ENCODE measurements at places on chromosomes 2 and 18.
A peak's percentile ranks its signal among the peaks of the same experiment; 100 is the strongest.

- no peak for DNase-seq
Measured at GRCh38 chr2:168545439-168546082, 89.5 kb downstream of the CERS6 start.

- peak; percentile 71 for DNase-seq
Measured at GRCh38 chr2:101900375-101900774, 91.4 kb upstream of the IL1R2 start.

DNA sequence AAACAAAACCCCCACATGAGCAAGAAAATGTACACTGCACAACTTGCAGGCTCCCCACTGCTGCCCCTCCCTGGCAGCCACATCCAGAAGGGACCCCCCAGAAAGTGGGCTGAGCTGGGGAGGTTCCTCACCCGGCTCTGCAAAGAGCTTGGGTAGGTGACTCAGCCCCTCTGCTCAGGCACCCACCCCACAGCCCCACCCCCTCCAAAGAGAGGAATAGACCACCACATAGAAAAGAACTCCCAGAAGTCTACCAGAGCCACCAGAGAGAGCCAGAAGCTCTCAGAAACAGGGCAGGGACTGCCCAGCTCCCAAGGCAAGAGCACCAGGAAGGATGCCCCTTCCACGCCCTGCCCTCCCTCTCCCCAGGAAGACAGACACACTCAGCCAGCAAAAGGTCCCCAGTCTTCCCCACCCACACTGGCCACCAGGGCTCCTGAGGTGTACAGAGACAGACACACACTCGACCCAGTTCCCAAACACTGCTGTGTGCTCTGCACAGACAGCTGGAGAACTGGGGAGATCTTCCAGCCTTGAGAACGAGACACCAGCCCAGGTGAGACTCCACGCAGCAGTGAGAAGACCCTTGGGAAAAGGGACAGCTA lies 28.2 kb downstream of the BIN1 start:
- DNase-seq: no peak

- DNase-seq: no peak
Measured at GRCh38 chr2:15692551-15693377, 101.1 kb downstream of the DDX1 start.

DNA sequence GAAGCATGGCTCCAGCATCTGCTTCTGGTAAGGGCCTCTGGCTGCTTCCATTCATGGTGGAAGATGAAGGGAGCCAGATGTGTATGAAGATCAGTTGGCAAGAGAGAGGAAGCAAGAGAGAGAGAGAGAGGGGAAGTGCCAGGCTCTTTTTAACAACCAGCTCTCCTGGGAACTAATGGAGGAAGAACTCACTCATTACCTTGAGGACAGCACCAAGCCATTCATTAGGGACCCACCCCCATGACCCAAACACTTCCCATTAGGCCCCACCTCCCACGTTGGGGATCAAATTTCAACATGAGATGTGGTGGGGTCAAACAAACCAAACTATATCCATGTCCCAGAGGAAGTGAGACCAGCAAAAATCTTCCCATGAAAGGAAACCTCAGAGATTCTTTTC lies 124.8 kb upstream of the SIX2 start:
- no peak for DNase-seq

- DNase-seq: no peak
Measured at GRCh38 chr2:96801786-96802595, 14.1 kb upstream of the CNNM3 start.

DNA sequence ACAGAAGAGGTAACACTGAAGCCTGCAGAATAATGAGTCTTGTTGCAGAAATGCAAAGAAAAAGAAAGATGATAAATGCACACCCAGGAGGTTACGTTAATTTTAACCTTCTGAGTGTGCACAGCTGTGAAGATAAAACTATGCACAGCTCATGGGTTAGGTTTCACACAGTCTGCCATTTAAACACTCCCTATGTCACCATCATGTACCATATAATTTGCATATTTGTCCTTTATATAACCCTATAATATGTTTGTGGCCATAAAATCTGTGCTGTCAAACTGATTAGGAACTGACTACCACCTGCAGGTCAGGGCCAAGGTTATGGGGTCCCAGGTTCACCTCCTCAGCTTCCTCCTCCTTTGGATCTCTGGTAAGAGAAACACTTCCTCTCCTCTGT lies 205.5 kb downstream of the RPIA start:
- no peak for DNase-seq

DNA sequence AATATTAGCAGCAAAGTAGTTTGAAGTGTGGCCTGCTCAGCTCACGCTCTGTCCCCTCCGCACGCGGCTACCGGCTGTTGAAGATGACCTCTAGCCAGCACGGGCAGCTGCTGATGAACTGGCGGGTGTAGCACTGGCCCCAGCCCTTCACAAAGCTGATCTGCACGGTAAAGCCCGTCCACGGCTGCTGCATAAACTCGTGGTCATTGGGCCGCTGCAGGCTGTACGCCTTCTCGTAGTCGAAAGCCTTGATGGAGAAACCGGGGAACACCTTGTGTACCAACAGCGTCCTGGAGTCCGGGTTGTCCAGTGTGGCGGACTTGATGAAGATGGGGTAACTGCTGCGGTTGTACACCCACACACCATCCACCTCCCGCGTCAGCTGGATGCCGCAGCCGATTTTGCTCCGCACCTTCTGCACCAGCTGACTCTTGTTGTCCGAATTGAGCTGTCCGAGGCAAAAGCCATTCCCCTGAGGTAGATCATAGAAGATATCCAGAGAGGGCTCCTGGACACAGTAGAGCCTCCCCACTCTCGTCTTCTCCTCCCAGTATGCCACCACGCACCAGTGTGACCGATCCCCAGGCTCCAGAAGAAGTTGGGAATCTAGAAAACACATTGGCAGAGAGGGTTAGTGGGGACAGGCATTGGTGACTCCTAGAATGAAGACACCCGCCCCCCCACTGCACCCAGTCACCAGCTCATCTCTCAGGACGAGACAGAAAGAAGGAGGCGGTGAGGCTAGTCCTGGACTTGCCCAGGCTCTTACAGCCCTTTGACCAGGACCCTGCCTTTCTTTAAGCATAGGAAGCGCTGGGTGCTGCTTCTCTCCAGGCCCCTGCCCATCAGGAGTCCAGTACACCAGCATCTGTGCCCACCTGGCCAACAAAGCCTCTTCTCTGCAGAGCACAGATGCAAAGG lies 29.2 kb downstream of the SMAD7 start:
- DNase-seq: no peak

DNA sequence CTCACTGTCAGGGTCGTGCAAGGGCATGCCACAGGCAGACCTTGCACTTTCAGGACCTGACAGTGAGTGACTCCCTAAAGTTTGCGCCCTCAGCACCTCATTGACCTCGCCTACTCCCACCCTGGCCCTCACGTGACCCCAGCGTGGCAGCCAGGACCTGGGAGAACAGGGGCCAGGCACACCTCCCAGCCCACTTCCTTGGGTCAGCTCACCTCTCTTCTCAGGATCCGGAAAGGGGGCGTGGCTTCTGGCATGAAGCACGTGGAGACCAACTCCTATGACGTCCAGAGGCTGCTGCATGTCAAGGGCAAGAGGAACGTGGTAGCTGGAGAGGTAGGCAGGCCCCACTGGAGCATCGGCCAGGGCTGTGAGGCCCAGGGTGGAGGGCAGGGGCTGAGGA lies 8.8 kb downstream of the VIL1 start:
- no peak for DNase-seq

DNA sequence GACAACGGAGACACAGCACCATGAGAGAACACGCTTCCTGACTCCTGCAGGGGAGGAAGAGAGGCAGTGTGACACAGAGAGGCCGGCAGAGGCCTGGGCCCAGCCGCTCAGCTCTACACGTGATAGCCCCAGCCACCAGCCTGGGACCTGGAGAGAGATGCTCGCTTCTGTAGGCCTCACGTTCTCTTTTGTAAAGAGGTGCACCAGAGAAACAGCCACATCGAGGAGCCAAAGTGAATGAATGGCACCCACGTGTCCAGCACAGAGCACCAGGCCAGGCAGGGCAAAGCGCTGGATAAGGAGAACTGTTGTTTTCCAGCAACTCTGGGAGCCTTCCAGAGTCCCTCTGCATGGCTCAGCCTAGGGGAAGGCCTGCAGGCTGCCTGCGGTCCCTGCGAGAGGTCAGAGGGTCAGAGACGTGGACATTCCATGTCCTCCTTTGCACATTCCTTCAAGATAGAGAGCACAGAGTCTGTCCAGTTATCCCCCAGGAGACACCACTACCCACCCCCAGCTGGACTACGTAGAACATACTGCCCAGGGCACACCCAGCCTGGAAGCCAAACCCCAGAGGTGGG lies 14.2 kb downstream of the LIMS2 start:
- DNase-seq: no peak

DNA sequence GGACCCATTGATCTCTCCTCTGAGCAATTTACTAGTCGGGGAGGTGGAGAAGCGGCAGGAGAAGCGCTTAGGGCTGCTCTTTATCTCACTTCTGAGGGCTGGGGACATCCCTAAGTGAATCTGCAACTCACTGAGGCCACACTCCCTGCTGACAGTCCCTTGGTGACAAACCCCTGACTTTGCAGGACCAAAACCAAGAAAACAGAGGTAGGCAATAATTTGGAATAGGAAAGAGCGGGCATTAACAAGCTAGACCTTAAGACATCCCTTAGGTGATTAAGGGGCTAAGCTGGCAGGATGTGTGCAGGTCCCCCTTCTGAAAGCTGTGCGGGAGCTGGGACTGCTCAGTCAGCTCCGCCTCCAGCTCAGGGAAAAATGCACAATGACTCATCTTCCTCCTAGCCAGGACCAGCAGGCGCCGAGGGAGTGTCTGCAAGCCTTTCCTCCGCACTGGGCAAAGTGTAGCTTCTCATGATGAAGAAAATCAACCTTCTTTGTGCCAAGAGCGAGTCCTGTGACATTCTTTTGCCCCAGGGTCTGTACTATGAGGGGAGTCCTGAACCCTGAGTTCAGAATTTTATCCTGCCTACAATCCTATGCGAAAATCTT lies 63.3 kb downstream of the BOD1L2 start:
- no peak for DNase-seq

DNA sequence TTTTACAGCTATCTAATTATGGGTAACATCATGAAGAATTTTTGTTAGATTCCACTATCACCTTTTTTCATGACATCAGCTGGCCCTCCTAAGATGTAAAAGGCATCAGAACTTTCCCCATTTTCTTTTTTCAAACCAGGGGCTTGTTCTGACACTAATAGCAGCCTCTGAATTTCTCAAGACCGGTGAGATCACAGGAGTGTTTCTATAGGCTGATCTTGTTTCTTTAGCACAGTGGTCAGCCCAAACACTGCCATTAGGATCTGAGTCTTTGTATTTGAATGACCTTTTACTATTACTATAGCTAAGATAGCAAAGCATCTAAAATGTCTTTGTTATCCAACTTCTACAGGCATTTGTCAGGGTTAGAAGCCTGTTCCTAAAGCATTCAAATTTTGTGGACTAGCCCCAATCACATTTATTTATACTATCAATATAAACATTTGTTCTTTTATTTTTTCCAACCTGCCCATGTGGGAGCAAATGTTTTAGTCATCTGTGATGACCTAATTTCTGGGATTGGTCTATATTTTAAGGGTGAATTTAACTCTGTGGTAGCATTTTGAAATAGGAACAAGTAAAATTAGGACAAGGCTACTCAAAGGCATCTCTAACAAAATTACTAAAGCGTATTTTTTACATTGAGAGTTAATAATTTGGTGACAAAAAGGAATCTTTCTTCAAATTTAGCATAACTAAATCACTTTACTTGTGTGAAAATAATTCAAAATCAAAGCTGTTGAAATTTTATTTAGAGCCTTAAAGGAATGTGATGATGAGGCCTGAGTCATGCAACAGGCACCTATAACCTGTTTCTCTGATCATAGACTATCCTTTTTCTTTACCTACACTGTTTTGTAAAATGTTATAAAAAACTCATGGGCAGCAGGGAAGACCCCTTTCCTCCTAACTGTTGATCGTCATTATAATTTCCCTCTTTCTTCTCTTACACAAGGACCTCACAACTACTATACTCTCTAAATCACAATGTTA lies 39.3 kb downstream of the ZAP70 start:
- DNase-seq: no peak
